HS-27A (cell line): ENCODE measurements at places on chromosomes 12 and 14.

DNA sequence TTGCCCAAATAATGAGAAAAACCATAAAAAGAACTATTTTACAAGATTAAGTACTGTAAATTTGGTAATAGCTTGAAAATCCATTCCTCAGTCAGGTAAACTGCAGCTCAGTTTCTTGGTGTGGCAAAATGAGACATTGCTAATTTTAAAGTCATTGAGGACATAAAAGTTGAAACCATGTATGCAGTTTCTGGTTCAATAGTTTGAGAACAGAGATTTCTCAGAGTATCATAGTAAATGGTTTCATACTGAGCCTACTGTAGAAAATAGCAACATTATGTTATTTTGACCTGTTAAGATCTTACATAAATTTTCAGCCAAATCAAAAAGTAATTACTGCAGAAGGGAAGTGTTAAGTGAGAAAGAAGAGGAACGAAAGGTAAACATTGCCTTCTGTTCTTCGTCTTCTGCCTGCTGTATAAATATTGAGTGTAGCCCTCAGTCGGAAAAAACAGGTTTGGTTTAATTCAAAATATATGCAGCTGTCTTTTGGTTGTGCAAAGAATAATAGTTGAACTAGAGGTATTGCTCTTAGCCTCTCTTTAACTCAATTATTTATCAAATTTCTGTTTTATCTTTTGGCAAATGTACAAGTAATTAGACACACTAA is 119.6 kb downstream of the SYNE2 start:
- no peak for DNase-seq

- DNase-seq, result no peak
These were observed 34.8 kb upstream of the MAPKAPK5 start for GRCh38 chr12:111807232-111807631.

DNA sequence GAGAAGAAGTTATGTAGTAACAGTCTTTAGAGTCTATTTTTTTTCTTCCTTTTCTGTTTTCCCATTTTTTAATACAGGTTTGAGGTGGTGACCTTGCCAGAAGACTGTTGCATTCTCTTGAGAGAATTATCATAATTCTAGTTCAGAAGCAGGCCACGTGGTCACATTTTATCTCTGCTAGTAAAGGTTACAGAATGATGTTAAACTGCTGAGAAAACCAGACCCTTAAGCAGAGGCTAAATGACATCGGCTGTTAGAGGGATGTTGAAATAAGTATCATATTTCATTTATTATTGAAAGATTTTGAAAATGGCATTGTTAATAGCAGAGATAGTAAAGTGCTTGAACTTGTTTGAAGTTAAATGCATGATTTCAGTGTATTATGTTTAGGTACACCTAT is 49.2 kb downstream of the BRMS1L start:
- DNase-seq, result no peak

DNA sequence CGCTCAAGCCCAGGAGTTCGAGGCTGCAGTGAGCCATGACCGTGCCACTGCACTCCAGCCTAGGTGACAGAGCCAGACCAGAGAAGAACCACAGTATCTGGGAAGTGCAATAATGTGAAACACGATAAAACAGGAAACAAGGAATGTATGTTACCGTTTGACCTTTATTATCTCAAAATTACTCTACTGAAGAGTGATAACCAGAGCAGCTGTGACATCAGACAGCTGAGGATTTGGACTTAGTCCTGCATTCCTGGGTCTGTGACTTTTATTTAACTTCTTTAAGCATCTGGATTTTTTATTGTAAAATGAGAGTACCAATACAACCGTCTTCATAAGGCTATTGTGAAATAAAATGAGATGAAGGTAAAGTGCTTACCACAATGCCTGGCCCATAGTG is 205.7 kb downstream of the EGLN3 start:
- no peak for DNase-seq

DNA sequence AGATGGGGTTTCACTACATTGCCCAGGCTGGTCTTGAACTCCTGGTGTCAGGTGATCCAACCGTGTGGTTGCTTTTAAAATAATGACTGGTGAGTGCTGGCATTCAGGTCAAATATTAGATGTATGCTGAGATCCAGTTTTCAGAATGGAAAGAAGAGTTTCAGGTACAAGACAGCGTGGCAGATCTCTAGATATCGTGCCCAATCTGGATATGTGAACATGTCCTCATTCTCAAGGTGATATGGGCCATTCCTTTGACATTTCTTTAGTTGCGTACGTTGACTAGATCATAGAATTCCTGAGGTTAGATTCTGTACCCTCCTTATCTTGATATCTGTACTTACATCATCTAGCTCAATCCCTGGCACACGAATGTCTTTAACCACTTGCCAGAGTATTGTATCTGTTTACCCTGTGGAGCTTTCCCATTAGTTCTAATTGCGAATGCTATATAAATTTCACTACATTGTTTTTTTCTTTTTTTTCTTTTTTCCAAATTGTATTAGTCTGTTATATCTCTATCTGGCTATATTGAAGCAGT is 80.2 kb downstream of the ANO6 start:
- no peak for DNase-seq

- no peak for DNase-seq
These were observed 206.5 kb downstream of the SUDS3 start for GRCh38 chr12:118582863-118583262.

DNA sequence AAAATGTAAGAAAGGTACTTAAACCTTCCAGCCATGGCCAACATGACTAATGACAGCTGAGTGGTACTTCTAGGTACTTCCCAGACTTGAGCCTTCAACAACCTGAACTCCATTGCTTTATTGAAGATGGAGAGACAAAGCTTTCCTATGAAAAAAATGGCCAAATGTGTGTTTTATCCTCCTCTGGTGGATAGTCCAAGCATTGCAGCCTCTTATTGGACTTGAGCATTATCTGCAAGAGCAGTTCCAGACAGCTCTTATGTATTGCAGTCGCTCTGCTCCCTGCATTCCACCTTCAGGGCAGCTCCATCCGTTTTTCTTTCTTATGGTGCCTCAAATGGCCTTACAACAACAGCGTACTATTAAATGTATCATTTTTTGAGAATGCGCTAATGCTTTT is 588.2 kb downstream of the NRXN3 start:
- no peak for DNase-seq

DNA sequence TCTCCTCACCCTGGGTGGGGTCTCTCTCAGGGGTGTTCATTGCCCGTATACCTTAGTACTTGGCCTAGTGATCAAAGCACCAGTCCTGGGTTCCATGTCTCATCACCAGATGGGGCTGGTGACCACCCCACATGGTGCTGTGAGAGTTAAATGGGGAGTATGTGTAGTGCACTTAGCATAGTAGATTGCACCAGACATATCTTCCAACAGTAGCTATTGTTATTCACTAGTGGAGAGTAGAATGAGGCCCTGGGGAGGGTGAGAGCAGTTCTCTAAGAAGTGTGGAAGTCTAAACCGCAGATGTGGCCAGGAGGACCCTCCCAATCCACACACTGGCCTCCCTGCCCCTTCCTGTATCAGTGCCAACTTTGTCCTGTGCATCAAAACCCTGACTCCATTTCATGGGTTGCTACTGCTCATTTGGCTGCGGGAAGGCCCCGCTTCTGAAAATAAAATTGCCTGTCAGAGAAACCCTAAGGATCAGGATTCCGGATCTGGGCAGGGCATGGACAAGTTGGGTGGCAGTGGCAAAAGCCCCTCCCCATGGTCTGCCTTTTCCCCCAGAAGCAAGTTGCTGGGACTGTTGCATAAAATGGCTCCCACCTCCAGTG is 4.4 kb downstream of the CD9 start:
- DNase-seq, result no peak

DNA sequence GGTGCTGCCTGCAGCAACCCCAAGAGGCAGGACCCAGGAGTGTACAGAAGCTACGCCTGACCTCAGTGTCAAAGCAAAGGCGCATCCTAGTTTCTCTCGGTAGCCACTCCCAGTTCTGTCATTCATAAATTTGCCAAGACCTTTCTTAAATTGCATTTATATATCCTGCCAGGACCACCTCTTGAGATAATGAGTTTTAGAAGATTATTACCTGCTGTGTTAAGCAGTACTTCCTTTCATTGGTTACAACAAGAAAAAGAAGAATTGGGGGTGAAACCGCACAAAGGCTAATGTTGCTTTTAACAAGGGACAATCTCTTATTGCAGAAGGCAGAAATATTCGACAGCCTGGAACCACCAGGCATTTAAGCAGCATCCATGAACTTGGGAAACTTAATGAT is 57.8 kb downstream of the CIT start:
- DNase-seq, result no peak

- no peak for DNase-seq
These were observed 1.1 kb upstream of the CKAP4 start for GRCh38 chr12:106248846-106249371.

DNA sequence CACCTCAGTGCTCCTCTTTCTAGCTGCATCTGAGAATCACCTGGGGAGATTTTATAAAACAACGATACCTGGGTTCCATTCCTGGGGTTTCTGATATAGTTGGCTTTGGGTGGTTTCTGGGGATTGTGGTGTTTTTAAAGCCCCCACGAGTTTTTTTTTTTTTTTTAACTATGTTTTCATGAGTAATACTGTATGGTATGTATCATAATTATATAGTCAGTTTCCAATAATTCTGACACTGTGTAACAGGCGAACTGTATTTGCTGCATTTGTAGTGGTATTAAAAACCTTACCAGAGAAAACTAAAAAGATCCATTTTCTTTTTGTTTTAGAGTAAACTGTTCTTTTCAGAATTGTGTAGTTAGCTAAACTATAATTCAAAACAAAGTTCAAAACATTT is 84.9 kb downstream of the SRGAP1 start:
- no peak for DNase-seq

GRCh38 chr12:77572371-77572770 is 258.3 kb upstream of the NAV3 start:
- no peak for DNase-seq

GRCh38 chr14:98131406-98131805 is 1140.6 kb downstream of the BCL11B start:
- DNase-seq, result no peak

- no peak for DNase-seq
These were observed 392.8 kb downstream of the SOX5 start for GRCh38 chr12:23556661-23557060.

DNA sequence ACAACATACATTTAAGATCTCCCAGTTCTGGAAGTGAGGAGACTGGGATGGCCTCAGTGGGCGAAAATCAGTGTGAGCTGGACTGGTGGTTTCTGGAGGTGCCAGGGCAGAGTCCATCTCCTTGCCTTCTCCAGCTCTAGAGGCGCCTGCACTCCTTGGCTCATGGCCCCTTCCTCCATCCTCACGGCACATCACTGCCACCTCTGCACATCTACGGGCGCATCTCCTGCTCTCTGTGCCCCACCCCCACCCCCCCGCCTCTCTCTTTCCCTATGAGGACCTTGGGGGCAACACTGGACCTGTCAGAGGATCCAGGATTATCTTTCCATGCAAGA is 62.8 kb upstream of the DIO3 start:
- no peak for DNase-seq
